Stimulated activated CD4-positive, alpha-beta T cell treated with anti-CD3 and anti-CD28 coated beads, Interleukin-12 subunit alpha, Interleukin-12 subunit beta, amount 100 ng/mL, for 48 hours (primary cell): ENCODE measurements at places on chromosomes 13 and 19.

- no peak for DNase-seq
These were observed 20.3 kb downstream of the ACTN4 start for GRCh38 chr19:38667661-38668171.

GRCh38 chr19:49981603-49982593, 20.9 kb upstream of the SIGLEC11 start:
- no peak for DNase-seq

- no peak for DNase-seq
These were observed 134.1 kb upstream of the RXFP2 start for GRCh38 chr13:31605076-31605860.

GRCh38 chr13:102394158-102395053, 7.4 kb downstream of the FGF14 start:
- DNase-seq = peak; percentile 90

DNA sequence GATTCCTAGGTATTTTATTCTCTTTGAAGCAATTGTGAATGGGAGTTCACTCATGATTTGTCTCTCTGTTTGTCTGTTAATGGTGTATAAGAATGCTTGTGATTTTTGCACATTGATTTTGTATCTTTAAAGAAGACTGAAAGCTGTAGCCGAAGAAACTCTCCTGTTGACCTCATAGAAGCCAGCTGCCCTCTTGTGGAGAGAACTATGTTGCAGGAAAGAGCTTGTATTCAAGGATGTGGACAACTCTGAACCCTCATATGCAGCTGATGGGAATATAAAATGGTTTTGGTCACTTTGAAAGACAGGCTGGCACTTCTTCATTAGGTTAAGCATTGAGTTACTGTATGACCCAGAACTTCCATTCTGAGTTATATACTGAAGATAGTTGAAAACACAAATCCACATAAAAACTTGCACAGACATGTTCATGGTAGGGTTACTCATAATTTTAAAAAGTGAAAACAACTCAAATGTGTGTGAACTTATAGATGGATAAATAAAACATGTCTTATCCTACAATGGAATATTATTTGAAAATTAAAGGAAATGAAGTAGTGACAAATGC, 65.8 kb upstream of the SLITRK6 start:
- no peak for DNase-seq

- no peak for DNase-seq
These were observed 7.3 kb upstream of the INAFM1 start for GRCh38 chr19:47267350-47267759.

DNA sequence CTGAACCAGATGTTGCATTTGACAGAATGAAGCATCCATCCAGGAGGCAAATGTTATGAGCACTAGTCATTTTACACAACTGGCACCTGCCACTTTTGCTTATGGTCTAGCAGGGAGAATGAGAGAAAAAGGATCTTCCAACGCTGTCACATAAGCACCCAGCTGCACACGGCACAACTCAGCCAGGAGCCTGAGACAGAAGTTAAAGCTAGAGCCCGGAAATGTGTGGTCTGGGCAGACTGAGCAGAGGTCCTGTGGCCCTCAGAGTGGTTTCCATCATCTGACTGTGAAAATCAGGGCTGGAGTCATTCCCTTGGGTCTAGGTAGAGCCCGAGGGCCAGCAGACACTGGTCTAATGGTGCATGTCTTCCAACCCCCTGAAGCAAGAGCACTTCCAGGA, 78.4 kb upstream of the XPO4 start:
- no peak for DNase-seq

- no peak for DNase-seq
These were observed 213.7 kb downstream of the SLITRK5 start for GRCh38 chr13:87884884-87885283.
